Fibroblast of skin of right quadriceps (primary cell): ENCODE measurements at places on chromosomes 4 and X.

DNA sequence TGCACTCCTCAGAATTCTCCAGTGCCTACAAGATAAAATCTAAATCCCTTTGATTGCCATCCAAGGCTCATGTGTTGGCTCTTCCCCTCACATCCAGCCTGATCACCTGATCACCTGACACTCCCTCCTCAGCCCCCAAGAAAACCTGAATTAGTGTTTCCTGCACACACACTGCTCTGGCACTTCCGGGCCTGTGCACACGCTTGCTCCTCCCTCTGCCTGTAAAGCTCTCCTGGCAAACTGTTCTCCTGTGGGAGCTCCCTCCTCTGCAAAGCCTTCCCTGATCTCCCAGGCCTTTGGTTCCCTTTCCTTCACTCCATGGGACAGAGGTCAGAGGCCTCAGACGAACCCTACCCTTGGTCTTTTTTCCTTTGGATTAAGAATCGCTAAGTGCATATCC is 19.9 kb downstream of the PHKA2 start:
- no peak for DNase-seq

- peak; percentile 88 for DNase-seq
Measured at GRCh38 chrX:149540131-149540620, 636 bp upstream of the EOLA1 start.

DNA sequence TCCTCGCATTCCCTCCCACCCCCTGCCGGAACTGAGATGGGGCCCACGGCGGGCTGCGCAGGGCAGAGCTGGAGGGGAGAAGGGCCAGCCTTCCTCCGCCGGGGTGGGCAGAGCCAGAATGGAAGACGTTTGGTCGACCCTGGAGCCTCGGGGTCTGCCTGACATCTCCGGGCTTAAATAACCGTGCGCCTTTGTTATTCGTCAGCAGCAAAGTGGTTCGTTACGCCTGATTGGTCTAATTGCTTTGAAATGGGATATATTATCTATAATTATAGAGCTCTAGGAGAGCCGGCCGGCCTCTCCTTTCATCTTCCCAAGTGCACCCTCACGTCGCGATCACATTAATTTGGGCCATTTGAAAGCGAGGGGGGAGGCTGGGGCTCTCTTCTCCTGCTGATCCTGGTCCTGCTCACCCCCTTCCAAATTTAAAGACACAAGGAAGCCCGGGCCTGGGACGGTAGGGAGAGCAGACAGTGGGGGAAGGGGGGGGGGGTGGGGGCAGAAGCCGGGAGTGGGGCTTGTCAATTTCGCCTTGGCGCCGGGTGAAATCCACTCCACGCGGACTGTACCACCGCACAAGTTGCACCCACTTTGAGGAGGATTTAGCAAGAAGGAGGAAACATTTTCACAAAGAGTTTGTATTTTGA is 4.7 kb upstream of the MSX1 start:
- DNase-seq: no peak

DNA sequence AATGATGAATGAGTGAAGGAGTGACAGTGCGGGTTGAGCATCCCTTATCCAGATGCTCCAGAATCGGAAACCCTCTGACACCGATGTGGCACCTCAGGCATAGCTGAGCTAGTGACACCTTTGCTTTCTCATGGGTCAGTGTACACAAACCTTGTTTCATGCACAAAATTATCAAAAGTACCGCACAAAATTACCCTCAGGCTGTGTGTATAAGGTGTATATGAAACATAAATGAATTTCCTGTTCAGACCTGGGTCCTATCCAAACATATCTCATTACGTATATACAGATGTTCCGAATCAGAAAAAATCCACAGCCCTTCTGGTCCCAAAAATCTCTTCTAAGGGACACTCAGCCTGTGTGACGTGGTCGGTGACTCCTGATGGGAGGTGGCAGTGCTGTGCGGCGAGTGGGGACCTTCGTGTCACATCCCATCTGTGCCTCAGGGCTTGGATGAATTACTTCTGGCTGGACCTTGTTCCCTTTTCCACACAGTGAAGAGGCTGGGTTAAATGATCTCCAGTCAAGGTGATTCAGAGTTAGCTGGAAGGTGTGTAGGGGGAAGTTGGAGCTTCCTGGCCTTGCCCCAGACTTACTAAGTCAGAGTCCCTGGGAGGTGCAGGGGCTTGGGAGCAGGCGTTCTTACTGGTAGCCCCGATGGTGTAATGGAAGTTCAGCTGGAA is 18.8 kb downstream of the RGS12 start:
- DNase-seq: no peak

DNA sequence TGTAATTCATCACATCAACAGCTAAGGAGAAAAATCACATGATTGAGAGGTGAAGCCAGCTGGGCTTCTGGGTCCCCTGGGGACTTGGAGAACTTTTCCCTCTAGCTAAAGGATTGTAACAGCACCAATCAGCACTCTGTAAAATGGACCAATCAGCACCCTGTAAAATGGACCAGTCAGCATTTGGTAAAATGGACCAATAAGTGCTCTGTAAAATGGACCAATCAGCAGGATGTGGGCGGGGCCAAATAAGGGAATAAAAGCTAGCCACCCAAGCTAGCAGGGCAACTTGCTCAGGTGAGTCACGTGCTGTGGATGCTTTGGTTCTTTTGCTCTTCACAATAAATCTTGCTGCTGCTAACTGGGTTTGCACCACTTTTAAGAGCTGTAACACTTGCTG is 1248.3 kb downstream of the PCDH18 start:
- DNase-seq: no peak

DNA sequence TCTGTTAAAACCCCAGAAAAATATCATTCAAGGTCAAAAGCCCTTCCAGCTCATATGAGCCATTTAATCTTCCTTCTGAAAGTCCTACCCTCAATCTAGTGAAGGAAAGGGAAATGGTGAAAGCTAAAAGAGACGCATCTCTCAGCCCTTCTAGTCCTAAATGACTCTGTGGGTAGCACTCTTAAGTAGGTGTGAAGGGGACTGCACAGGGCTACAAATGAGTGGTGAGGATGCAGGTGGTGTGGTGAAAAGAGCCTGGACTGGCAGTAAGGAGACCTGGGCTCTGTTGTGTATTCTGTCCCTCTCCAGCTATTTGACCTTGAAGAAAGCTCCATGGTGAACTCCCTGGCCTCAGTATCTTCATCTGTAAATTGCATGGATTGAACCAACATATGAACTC is 671.8 kb upstream of the DIPK2B start:
- DNase-seq: no peak

DNA sequence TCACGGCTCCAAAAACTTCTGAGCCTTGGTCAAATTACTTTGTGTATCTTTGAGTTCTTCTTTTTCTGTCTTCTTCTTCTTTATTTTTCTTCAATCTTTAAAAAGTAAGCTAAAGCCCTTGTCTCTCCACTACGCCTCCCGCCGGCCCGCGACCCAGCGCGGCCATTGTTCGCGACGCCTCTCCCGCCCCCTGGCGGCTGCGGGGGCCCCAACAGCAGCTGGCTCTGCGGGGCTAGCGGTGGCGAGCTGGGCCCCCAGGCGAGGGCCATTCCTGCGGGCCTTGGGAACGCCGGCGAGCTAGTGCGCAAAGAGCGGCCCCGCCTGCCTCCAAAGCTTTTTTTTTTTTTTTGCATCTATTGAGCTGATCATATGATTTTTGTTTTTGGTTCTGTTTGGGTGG is 119.1 kb downstream of the TGIF2LX start:
- no peak for DNase-seq

DNA sequence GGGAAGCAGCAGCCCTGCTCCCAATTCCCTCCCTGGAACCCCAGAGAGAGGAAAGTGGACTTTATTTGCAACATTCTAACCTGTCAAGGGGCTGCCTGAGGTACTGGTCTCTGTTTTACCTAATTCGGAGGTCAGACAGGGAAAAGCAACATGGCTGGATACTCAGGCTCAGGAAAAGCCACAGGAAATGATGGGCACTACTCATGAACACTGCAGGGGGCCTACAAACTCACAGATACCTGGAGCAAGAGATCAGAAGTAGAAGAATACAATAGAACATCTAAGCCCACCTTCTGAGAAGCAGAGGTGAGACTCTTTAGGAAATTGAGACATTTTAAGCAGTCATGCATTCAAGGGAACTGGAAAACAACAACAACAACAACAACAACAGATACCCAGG is 15.4 kb upstream of the CSTF2 start:
- no peak for DNase-seq

- DNase-seq: no peak
Measured at GRCh38 chr4:156538210-156538609, 433.4 kb downstream of the PDGFC start.
